Psoas muscle (tissue), 8 donors: ENCODE measurements at places on chromosomes 5 and 9.

- peaks cover 37% of the 10 kb centered on the region for H3K36me3 ChIP-seq
- no peak for DNase-seq
- peaks cover 35% of the 10 kb centered on the region for H3K4me1 ChIP-seq
- H3K27ac ChIP-seq: no peak overlapping the region
- no peak overlapping the region for H3K4me3 ChIP-seq
Measured at GRCh38 chr5:177234841-177235240, 68.7 kb downstream of the RAB24 start.

DNA sequence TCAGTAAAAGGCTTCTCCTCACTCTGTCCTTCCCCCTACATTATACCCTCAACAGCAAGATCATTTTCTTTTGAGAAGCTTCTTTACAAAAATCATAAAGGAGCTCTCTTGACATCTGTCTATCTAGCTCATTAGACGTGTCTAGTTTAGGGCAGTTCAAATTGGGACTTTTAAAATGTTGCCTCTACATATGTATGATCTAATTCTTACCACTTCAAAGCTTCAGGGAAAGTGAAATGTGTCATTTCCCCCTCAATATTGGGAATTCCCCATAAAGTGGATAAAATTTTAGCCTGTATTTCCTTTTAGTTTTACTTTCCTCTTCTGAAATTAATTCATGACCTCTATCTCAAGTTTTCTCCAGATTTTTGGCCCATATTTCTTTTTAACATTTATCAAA, 323.7 kb downstream of the ARRDC3 start:
- H3K4me1 ChIP-seq: no peaks in the 10 kb centered on the region
- DNase-seq: no peak

- H3K27ac ChIP-seq: no peak overlapping the region
- no peaks in the 10 kb centered on the region for H3K4me1 ChIP-seq
- DNase-seq: no peak
- H3K4me3 ChIP-seq: no peak overlapping the region
- no peaks in the 10 kb centered on the region for H3K27me3 ChIP-seq
- no peaks in the 10 kb centered on the region for H3K36me3 ChIP-seq
Measured at GRCh38 chr9:89564346-89564878, 40.4 kb upstream of the GADD45G start.

DNA sequence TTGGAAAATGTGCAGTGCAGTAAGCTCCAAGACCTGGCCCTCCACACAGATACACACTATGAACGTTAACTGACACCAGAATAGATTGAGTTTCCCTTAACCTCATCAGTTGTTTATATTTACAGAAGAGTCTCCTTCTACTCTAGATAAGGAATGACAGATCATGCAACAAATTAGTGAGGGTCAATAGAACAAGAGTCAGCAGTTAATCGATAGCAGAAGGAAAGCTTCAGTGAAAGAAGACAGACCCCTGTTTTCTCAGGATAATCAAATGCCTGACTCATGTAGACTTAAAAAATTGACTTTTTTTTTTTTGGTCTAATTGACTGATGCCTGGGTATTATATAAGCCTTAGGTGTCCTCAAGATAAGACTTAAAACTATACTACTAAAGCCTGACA, 179.9 kb downstream of the DTWD2 start:
- DNase-seq: no peak
- no peaks in the 10 kb centered on the region for H3K4me1 ChIP-seq
- H3K27me3 ChIP-seq: no peaks in the 10 kb centered on the region
- H3K27ac ChIP-seq: no peak overlapping the region
- H3K4me3 ChIP-seq: no peak overlapping the region
- no peaks in the 10 kb centered on the region for H3K36me3 ChIP-seq

- no peaks in the 10 kb centered on the region for H3K4me1 ChIP-seq
- no peaks in the 10 kb centered on the region for H3K27me3 ChIP-seq
- no peak overlapping the region for H3K4me3 ChIP-seq
- no peak for DNase-seq
- H3K27ac ChIP-seq: no peak overlapping the region
- no peaks in the 10 kb centered on the region for H3K36me3 ChIP-seq
Measured at GRCh38 chr5:171668097-171668412, 117.6 kb upstream of the SMIM23 start.

DNA sequence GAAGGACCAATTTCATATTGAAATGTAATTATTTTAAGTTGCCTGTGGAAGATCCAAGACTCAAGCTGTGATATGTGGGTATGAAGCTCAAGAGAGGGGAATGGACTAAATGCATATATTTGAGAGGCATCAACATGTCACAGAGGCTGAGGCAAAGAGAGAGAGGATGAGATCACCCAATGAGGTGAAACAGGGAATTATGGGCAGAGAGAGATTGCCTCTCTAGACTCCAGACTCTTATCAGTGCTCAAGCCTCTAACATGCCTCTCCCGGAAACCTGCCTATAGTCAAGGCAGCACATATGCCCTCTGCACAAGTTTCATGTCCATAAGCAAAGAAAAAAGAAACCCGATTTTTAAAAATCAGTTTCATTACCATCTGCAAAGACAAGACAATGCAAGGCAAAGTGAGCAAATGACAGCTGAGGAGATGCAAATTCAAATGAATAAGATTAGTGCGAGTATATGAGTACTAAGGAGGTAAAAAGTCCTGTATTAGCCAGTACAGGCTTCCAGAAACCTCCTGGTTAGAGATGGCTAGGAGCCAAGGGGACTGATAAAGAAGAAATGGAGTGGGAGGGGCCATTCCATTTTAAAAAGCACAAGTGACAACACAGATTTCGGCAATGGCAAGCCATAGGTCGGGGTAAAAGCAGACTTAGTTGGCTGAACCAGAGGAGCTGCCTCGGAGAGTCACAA, 9.4 kb downstream of the APTX start:
- no peak overlapping the region for H3K4me3 ChIP-seq
- no peak overlapping the region for H3K27ac ChIP-seq
- H3K36me3 ChIP-seq: peaks cover 65% of the 10 kb centered on the region
- no peaks in the 10 kb centered on the region for H3K4me1 ChIP-seq

GRCh38 chr5:71706906-71707305, 12.2 kb upstream of the CARTPT start:
- H3K4me1 ChIP-seq: no peaks in the 10 kb centered on the region
- no peak overlapping the region for H3K4me3 ChIP-seq
- H3K27me3 ChIP-seq: peaks cover 3% of the 10 kb centered on the region
- no peak overlapping the region for H3K27ac ChIP-seq
- no peaks in the 10 kb centered on the region for H3K36me3 ChIP-seq

GRCh38 chr9:81242866-81243265, 446.5 kb downstream of the TLE1 start:
- H3K27me3 ChIP-seq: no peaks in the 10 kb centered on the region
- DNase-seq: no peak
- no peaks in the 10 kb centered on the region for H3K4me1 ChIP-seq
- no peak overlapping the region for H3K4me3 ChIP-seq
- H3K27ac ChIP-seq: no peak overlapping the region

- no peak overlapping the region for H3K27ac ChIP-seq
- no peaks in the 10 kb centered on the region for H3K4me1 ChIP-seq
- H3K36me3 ChIP-seq: no peaks in the 10 kb centered on the region
- no peak overlapping the region for H3K4me3 ChIP-seq
- DNase-seq: no peak
- H3K27me3 ChIP-seq: no peaks in the 10 kb centered on the region
Measured at GRCh38 chr9:120616966-120617935, 37.3 kb upstream of the CDK5RAP2 start.

DNA sequence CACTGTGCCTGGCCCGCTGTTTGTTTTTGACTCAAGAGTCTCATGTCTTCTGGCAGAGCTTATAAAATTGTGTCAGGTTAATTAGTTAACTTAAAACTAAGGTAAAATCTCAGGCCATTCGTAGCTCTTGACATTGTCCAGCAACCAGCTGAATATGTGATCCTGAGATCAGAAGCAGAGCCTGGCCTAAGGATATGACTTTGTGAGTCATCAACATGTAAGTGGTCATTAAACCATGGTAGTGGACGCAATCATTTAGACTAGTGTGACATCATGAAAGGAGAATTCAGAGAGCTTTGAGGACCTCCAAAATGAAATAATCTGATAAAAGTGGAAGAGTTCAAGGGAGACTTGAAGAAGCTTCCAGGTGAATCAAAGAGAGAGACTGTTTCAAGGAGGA, 23.3 kb downstream of the SPZ1 start:
- H3K4me1 ChIP-seq: no peaks in the 10 kb centered on the region
- H3K36me3 ChIP-seq: no peaks in the 10 kb centered on the region
- H3K27me3 ChIP-seq: no peaks in the 10 kb centered on the region
- no peak overlapping the region for H3K27ac ChIP-seq
- no peak for DNase-seq

- no peak overlapping the region for H3K4me3 ChIP-seq
- no peaks in the 10 kb centered on the region for H3K4me1 ChIP-seq
- H3K27ac ChIP-seq: no peak overlapping the region
- H3K27me3 ChIP-seq: no peaks in the 10 kb centered on the region
- H3K36me3 ChIP-seq: peaks cover 4% of the 10 kb centered on the region
Measured at GRCh38 chr9:13128266-13128860, 151.1 kb downstream of the MPDZ start.

DNA sequence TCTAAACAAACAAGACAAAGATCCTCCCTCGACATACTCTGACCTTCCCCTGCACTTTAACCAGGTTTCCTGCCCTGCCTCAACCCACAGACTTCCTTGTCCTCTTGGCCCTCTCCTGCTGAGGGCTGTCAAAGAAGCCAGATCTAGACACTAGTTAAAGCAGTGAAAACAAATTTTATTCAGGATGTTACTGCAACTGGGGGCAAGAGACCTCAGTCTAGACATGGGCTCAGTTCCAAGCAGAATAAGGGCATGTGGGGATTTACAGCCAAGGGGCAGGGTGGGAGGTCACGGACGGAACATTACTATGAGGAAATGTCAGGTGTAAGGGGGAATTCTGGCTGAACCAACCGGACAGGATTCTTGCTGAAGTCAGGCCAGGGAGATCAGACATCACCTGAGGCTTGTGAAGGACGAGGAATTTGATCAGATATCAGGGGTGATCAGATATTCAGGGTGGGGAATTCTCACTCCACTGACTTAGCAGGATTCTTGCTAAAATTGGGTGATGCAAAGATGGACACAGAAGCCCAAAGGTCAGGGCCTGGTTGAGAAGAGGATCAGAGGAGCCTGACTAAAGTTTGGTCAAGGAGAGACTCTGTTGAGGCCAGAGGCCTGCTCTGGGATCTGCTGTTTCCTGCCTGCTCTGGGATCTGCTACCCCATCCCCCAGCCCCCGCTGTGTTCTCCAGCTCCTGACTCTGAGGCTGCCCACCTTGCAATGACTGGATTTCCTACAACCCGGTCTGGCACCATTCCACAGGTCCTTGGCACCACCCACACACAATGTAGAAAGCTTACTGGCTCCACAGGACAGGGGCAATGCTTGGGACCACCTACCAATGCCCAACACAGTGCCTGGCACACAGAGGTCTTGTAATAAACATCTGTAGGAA, 21.5 kb downstream of the GABBR2 start:
- no peaks in the 10 kb centered on the region for H3K4me1 ChIP-seq
- DNase-seq: no peak
- no peak overlapping the region for H3K4me3 ChIP-seq
- no peaks in the 10 kb centered on the region for H3K27me3 ChIP-seq
- no peak overlapping the region for H3K27ac ChIP-seq

DNA sequence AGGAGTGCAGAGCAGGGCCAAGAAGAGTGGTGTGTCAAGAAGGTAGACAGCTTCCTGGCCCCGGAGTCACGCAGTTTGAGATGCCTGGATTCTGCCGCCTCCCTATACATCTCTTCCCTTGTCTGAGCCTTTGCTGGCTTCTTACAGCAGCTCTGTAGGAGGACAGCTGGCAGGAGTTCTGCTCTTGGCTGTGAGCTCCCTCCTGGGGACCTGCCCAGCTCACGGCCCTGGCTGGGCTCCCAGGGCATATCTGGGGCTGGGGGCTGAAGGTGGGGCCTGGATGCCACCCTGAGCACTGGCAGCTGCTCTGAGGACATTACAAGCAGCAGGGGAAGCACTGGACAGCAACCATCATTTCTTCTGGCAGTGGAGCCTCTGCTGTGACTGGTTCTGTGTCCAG, 786 bp upstream of the TSSK1B start:
- no peaks in the 10 kb centered on the region for H3K4me1 ChIP-seq
- H3K4me3 ChIP-seq: no peak overlapping the region
- no peak for DNase-seq
- no peaks in the 10 kb centered on the region for H3K27me3 ChIP-seq

GRCh38 chr9:71763832-71764231, 4.5 kb downstream of the CEMIP2 start:
- H3K4me1 ChIP-seq: peaks cover 49% of the 10 kb centered on the region
- no peaks in the 10 kb centered on the region for H3K36me3 ChIP-seq
- peak overlapping the region; percentile 8 for H3K4me3 ChIP-seq
- H3K27ac ChIP-seq: no peak overlapping the region

GRCh38 chr9:130172161-130172857, at the start of gene NCS1:
Gene NCS1, plus strand, starts transcription at chr9:130172404. Its CDS starts 260 bp downstream, at chr9:130172664.
- DNase-seq: peak; percentile 83
- H3K36me3 ChIP-seq: no peaks in the 10 kb centered on the region
- H3K4me1 ChIP-seq: peaks cover 5% of the 10 kb centered on the region

DNA sequence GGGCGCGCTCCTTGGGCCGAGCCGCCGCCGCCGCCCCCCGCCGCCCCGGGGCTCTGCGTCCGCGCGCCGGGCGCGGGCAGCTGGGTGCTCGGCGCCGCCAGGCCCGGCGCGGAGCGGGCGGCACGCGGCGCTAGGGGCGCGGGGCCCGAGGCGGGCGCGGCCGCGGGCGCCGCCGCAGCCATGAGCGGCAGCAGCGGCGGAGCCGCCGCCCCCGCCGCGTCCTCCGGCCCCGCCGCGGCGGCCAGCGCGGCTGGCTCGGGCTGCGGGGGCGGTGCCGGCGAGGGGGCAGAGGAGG, 351 bp downstream of the TRIO start:
- H3K4me1 ChIP-seq: peaks cover 53% of the 10 kb centered on the region
- peak overlapping the region; percentile 96 for H3K4me3 ChIP-seq
- no peaks in the 10 kb centered on the region for H3K36me3 ChIP-seq
- H3K27me3 ChIP-seq: no peaks in the 10 kb centered on the region

- no peaks in the 10 kb centered on the region for H3K36me3 ChIP-seq
- peak; percentile 86 for DNase-seq
- H3K27me3 ChIP-seq: no peaks in the 10 kb centered on the region
Measured at GRCh38 chr5:150485693-150486401, 22.1 kb upstream of the NDST1 start.

- H3K4me3 ChIP-seq: no peak overlapping the region
- no peak for DNase-seq
- H3K36me3 ChIP-seq: no peaks in the 10 kb centered on the region
Measured at GRCh38 chr9:36320466-36320865, 62.2 kb upstream of the GNE start.

DNA sequence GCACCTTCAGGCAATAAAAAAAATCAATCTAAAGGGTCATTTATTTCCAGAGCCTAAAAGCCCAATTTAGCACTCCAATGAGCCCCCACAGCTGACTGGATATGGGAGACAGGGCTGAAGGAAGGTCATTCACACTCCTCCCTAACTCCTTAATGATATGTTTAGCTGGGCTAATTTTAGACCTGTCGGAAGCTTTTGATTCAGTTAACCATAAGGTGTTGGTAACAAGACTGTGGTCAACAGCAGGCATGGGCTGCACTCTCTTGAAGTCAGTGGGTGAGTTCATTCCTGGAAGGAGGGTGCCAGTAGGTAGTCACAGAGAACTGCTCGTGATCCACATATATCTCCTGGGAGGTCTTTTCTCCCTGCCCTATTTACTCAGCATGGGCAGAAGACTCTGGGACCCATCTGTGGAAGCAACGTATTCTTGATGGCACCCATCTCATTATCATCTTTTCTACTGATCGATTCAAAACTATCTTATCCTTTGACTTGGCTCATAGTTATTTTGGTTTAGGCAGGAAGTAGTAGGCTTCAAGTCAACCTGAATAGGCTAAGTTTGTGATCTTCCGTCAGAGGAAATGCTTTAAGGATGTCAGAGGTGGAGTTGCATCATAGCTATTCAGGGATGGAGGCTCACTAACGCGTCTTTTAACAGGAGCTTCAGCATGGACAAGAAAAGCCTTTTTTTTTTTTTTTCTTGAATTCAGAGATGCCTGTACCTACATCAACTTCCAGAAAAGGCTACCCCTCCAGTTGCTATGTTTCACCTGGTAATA, 367.7 kb upstream of the SLC30A5 start:
- no peaks in the 10 kb centered on the region for H3K36me3 ChIP-seq
- no peaks in the 10 kb centered on the region for H3K27me3 ChIP-seq
- H3K4me1 ChIP-seq: peaks cover 32% of the 10 kb centered on the region
- peak overlapping the region; percentile 85 for H3K27ac ChIP-seq
- H3K4me3 ChIP-seq: no peak overlapping the region
